ENCODE measurements at places on chromosomes 6 and 20. TPM values are rescaled to one million over a fixed set of nuclear protein-coding genes. Genes with fewer than 3 reads are reported as not detected.

Gene SPATS1
- total RNA-seq, result not detected

Gene IRF4
- total RNA-seq, result 4.7 TPM

Gene MEI4
- 0.13 TPM for total RNA-seq

Gene ADGRG6
- 57.4 TPM for total RNA-seq

- DNase-seq, result no peak
Observed at GRCh38 chr6:13987400-13987865, 62.7 kb downstream of the RNF182 start.

GRCh38 chr6:149563203-149563927 is 2.8 kb upstream of the GINM1 start:
- no peak for DNase-seq

DNA sequence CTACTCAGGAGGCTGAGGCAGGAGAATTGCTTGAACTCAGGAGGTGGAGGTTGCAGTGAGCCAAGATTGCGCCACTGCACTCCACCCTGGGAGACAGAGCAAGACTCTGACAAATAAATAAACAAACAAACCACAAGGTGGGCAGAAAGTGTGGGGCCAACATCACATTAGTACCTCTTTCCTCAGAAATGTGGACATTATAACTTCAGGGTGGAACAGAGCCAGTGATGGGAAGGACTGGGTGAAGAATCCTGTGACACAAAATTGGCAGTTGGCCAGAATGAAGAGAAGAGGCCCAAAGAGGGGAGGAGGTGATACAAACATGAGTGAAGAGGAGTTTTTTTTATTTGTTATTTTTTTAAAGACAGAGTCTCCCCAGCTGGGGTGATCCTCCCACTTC is 50.6 kb downstream of the NUP153 start:
- no peak for DNase-seq

DNA sequence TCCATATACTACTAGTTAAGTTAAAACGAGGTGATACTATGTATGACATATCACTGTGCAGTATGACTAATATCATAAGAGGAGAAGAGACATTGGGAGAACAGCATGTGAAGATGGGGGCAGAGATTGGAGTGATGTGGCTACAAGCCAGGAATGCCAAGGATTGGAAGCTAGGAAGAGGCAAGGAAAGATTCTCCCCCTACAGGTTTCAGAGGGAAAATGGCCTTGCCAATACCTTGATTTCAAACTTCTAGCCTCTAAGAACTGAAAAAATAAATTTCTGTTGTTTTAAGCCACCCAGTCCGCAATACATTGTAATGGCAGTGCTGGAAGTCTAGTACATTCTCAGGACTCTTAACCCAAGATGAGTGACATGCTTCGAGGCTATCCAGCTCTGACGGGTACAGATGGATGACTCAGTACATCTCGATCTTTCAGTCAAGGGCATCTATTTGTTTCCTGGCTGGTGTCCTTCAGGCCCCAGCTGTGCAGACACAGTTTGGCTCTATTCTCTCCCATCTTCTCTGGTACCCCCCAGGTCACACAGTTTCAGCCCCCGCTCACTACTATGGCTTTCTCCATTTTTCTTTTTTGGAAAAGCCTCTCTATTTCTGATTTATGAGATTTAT is 55.5 kb upstream of the THEMIS start:
- DNase-seq, result no peak

- DNase-seq, result no peak
Observed at GRCh38 chr6:99838607-99839006, 155.4 kb downstream of the MCHR2 start.

Measured in sciatic nerve (tissue), 2 donors.